ENCODE measurements at places on chromosomes 11 and 22.

DNA sequence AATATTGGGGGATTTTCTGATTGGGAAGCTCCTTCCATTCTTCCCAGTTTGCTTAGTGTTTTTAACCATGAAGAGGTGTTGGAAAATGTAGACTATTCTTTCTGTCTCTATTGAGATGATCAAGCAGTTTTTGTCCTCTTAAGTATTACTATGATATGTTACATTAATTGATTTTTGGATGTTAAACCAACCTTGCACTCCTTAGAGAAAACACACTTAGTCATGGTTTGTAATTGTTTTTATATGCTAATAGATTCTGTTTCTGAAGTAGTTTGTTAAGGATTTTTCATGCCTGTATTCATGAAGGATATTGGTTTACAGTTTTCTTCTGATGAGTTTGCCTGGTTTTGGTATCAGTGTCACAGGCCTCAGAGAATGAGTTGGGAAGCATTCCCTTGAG lies 2.0 kb upstream of the NLRP6 start:
- no peak for DNase-seq
- peaks cover 41% of the 10 kb centered on the region for H3K4me1 ChIP-seq
- H3K27ac ChIP-seq: no peak overlapping the region
- H3K27me3 ChIP-seq: peaks cover 17% of the 10 kb centered on the region
- H3K36me3 ChIP-seq: peaks cover 10% of the 10 kb centered on the region

DNA sequence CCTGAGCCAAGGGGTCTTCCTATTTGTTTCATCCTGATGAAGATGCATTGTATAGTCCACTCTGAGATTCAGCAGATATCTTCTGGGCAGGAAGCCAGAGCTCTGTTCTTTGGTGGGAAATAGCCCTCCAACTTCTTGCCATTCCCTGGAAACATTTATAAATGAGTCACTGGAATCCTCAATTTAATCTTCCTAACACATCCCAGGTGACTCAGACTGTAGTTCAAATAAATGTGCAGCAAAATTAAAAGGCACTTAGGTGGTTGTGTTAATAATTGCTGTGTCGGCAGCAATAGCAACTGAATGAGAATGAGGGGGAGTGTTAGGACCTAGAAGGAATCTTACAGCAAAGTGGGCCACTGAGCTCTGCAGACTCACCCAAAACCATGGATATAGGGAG lies 108.6 kb downstream of the INSC start:
- DNase-seq: no peak
- H3K36me3 ChIP-seq: no peaks in the 10 kb centered on the region
- H3K27ac ChIP-seq: no peak overlapping the region
- no peak overlapping the region for H3K4me3 ChIP-seq
- H3K4me1 ChIP-seq: no peaks in the 10 kb centered on the region

GRCh38 chr11:78330361-78330760 lies 87.3 kb downstream of the GAB2 start:
- no peaks in the 10 kb centered on the region for H3K27me3 ChIP-seq
- H3K27ac ChIP-seq: no peak overlapping the region
- no peak overlapping the region for H3K4me3 ChIP-seq
- peaks cover 55% of the 10 kb centered on the region for H3K4me1 ChIP-seq
- peaks cover under 1% of the 10 kb centered on the region for H3K36me3 ChIP-seq
- DNase-seq: no peak

GRCh38 chr11:16526947-16527346 lies 170.6 kb upstream of the SOX6 start:
- H3K4me3 ChIP-seq: no peak overlapping the region
- no peak overlapping the region for H3K27ac ChIP-seq
- no peaks in the 10 kb centered on the region for H3K27me3 ChIP-seq
- no peaks in the 10 kb centered on the region for H3K4me1 ChIP-seq

Data from stimulated activated naive B cell treated with anti-CD40 and anti-IgM and Interleukin-4, amounts not matched to agents 10 μg/mL and 1 μg/mL and 100 μg/mL, for 72 hours (primary cell).